ENCODE measurements at places on chromosomes 3 and 15.

DNA sequence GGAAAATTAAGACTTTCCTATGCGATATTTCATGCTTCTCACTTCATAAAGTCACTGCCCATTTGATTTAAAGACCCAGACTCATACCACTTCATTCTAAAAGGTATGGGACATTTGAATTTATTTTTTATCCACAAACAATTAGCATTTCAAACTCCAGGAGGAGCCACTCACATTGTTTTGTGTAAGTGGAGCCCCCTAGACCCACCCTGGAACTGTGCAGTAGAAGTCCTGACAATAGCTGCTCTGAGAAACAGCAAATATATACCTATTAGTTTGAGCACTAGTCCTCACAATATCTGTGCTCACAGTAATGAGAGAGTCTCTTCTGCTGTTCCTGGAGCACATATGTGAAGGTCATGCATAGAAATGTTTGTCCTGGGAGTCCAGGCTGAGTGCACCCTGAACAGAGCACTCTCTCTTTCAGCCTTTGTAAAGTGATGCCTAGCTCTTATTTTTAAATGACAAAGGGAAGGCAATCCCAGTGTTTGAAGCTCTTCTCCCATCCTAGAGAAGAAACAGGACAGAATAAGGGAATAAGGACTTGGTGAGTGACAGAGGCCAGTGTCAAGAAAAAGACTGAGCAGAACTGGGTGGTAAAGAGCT lies 127.5 kb upstream of the STRIT1 start:
- no peak for DNase-seq

DNA sequence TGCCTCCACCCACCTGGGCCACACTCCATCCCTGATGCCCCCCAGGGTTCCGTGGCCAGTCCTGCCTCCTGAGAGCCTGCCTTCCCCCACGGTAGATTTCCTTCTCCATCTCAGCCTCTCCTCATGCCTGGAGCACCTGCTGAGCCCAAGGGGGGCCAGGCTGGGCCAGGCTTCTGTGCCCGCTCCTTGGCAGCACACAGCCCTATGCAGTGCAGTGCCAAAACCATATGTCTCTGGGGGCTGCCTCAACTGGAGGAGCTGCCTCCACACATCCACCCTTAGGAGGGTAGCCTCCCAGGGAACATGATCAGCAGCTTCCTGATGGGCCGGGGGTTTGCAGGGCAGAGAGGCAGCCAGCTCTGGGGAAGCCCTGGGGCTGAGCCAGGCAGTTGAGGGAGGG lies 24.6 kb upstream of the GATA2 start:
- no peak for DNase-seq

- no peak for DNase-seq
These were observed 3.5 kb upstream of the TM4SF18 start for GRCh38 chr3:149336925-149337324.

DNA sequence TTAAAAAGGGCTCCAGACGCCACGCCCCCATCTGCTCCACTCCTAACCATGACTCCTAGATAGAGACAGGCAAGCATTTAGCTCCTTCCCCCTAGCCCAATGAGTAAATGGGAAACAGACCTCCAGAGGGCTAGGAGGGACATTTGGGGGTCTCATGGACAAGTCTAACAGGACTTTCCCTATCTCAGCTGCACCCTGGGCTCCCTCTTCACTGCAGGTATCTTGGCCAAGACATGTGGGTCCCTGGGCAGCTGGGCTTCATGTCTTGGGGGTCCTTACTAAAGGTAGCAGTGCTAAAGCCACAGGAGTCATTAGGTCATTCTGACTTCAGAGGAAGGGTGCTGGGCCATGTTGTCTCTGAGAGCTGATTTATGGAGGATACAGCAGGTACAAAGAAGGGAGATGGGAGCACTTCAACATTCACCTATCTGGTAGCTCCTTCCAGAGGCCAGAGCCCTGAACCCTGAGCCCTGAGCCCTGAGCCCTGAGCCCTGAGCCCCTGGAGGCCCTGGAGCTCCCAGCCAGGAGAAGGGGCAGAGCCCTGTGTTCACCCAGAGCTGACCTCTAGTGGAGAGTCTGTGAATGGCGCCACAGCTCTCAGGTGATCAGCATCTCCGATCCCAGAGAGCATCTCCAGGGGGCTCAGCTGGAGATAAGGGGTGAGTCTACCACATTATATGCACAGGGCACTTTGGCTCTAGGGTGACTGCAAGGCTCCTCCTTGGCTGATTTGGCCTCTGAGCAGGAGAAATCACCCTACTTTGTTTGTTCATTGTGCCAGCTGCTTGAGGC lies 40.1 kb upstream of the EPHB1 start:
- DNase-seq: no peak

DNA sequence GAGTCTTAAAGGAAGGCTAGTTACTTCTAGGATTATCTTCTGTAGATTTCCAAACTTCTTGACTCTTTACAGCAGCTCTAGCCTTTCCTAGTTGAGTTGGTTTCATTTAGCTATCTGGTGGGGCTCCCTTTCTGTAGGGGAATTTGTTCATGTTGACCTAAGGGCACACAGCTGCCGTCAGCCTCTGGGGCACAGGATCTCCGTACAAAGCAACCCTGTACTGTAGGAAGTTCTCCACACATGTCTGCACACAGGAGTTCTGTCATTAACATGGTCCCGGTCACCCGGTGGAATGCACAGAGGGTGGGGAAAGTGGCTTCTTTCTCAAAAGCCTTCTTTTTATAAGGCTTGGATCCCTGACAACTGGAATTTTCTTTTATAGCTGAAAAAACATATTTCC lies 88.7 kb upstream of the TNIK start:
- no peak for DNase-seq

- DNase-seq: no peak
These were observed 74.4 kb upstream of the SCN10A start for GRCh38 chr3:38890426-38890825.

DNA sequence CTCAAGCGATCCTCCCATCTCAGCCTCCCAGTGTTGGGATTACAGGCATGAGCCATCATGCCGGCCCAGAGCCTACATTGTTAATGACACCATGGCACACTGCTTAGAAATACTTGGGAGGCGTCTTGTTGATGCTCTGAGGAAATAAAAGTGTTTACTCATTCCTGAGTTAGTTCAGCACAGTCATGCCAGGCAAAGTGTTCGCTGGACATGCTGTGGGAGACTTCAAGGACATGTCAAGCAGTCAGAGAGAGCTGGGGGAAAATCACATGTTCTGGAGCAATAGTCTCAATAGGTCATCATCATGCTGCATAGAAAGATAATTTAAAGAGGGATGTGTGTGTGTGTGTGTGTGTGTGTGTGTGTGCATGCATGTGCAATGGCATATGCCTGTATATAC lies 37.5 kb downstream of the TTC23 start:
- DNase-seq: no peak

Data from stimulated activated CD4-positive, alpha-beta T cell treated with anti-CD3 and anti-CD28 coated beads, Interleukin-12 subunit alpha, Interleukin-12 subunit beta, amount 100 ng/mL, for 24 hours (primary cell).